ENCODE measurements at places on chromosomes 3 and 15.
A peak's percentile ranks its signal among the peaks of the same experiment; 100 is the strongest.

DNA sequence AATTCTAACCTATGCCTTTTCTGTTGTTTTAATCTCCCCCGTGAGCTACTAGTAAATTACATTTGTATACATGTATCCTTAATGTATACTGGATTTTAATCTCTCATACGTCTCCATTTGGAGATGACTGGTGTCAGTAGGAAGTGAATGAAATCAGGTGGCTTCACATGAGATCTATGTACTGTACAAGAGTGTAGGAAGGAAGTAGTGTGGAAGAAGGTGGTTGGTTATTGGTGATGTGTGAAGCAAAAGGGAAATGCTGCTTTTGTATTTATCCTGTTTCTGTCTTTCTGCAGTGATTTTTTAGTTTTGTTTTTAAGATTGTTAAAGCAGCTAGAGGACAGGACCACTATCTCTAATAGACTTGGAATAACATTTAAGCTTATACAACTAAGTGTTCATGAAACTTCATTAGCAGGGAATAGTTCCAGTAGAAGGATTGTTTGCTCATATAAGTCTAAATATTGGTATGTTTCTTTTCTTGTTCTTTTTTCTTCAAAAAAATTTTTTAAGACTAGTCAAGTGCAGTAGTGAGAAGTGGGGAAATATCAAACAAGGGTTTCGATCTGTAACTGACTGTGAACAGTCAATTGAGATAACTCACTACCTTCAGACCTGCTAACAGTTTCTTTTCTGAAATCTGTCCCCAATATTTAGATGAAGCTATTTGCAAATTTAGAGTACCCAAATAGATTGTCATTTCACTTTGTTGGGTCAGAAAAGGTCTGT is 15.3 kb downstream of the SNX1 start:
- H3K4me1 ChIP-seq: peaks cover 15% of the 10 kb centered on the region
- H3K4me3 ChIP-seq: peak overlapping the region; percentile 23
- H3K27ac ChIP-seq: no peak overlapping the region

DNA sequence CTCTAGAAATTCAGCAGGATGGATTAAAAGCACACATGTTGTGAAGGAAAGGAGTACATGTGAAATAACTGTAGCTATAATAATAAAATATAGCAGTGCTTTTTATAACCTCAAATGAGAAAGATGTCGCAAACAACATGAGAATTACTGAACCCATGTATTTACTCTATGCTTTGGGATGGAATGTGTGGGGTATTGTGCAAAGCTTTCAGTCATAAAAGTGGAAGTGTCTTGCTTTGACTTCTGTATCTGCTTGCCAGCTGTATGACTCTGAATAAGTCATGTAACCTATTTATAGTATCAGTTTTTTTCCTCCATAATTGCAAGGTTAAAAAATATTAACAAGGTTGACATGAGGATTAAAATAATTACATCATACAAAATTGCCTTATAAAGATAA is 519.3 kb upstream of the CADM2 start:
- H3K27me3 ChIP-seq: no peaks in the 10 kb centered on the region
- H3K27ac ChIP-seq: no peak overlapping the region
- no peak overlapping the region for H3K4me3 ChIP-seq
- H3K4me1 ChIP-seq: no peaks in the 10 kb centered on the region

DNA sequence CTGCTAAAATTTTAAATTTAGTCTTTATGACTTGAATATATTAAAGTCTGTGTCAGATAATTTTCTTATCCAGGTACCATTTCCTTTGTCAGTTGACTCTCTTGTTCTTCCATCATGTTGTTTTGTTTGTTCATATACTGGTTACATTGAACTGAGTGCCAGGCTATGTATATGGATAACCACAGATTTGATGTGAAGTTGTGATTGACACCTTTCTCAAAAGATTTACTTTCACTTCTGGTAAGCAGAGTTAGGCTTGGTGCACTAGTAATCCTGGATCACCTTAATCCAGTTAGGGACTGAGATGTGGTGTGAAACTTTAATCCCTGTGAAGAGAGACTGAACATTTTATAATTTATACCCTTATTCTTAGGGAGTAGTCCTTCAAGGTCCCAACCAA is 99.4 kb downstream of the ADAM10 start:
- H3K4me1 ChIP-seq: no peaks in the 10 kb centered on the region
- no peaks in the 10 kb centered on the region for H3K36me3 ChIP-seq
- DNase-seq: no peak

- H3K27me3 ChIP-seq: no peaks in the 10 kb centered on the region
- no peaks in the 10 kb centered on the region for H3K4me1 ChIP-seq
- H3K4me3 ChIP-seq: no peak overlapping the region
- no peaks in the 10 kb centered on the region for H3K36me3 ChIP-seq
- no peak for DNase-seq
Observed at GRCh38 chr3:55899887-55900286, 412.8 kb upstream of the WNT5A start.

- H3K27me3 ChIP-seq: no peaks in the 10 kb centered on the region
- H3K4me3 ChIP-seq: no peak overlapping the region
- H3K36me3 ChIP-seq: no peaks in the 10 kb centered on the region
- H3K4me1 ChIP-seq: no peaks in the 10 kb centered on the region
- DNase-seq: no peak
- H3K27ac ChIP-seq: no peak overlapping the region
Observed at GRCh38 chr3:116391296-116392201, 53.7 kb downstream of the LSAMP start.

DNA sequence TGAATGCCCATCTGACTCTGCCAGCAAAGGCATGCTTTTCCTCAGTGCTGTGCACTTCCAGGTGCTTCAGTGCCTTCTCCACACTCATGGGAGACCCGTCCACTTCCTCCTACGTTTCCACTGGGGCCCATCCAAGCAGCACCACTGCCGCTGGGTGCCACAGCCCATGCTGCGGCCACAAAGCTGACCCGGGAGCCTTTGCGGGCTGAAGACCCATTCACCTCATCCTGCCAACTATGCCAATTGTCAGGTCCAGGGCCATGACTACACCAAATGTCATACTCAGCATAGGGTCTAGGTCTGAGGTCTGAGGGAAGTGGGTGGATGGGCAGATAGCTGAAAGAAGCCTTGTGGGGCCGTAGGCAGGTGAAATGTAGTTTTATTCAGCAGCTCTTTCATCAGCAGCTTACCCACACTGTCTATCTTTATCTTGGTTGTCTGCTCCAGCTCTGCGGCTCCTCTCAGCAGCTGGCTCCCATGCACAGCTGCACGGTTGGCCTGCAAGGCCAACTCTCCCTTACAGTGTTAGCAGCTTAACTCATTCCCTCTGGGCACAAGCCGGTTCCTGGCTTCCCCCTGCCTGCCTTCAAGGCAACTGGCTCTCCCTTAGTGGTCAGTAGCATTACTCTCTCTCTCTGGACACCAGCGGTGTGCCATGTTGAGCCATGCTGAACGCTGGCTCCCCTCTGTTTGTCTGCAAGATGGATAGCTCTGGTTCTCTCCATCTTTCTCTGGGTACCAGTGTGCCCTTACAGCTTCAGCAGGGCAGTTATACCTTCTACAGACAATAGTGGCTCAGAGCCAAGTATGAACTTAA is 63.7 kb upstream of the SIAH2 start:
- H3K4me1 ChIP-seq: no peaks in the 10 kb centered on the region
- H3K27ac ChIP-seq: no peak overlapping the region
- no peaks in the 10 kb centered on the region for H3K27me3 ChIP-seq
- H3K4me3 ChIP-seq: no peak overlapping the region
- no peak for DNase-seq
- H3K36me3 ChIP-seq: no peaks in the 10 kb centered on the region

DNA sequence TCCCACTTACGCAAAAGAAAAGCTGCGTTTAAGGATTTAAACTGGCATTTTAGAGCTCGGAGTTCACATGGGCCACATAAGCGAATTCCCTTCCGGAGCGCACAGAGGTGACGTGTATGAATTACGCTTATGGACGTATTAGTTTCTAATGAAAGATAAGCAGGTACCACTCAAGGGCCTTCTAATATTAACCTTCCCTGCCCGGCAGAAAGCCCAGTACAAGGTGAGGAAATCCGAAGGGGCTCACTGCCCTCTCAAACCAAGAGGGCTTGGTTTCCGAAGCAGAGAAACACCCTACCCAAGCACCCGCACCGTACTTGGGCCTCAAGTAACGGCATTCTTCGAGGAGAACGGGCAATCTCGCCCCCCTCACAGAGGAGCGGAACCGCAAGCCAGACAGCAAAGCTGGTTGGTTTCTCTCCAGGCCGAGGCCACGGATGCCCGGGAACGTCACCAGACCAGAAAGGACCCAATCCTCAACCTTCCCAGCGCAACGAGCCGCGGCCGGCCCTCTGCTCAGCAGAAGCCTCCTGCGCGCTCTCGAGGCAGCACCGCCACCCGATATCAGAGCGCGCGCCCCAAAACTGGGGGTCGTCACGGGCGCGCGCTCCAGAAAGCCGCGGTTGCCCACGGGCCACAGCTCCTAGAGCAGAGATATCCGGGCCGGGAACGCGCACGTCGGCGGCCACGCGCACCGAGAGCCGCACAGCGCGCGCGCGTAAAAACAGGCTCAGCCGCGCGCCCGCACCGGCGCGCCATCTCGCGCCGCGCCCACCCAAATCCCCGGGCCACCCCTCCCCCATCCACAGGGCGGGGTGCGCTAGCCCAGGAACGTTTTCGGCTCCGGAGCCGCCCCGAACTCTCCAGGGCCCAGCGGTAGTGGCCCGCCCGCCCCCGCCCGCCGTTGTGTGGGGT is 676 bp downstream of the QRICH1 start:
- H3K4me3 ChIP-seq: peak overlapping the region; percentile 93
- peak overlapping the region; percentile 93 for H3K27ac ChIP-seq
- H3K36me3 ChIP-seq: no peaks in the 10 kb centered on the region
- H3K4me1 ChIP-seq: peaks cover 15% of the 10 kb centered on the region

- no peaks in the 10 kb centered on the region for H3K4me1 ChIP-seq
- no peak overlapping the region for H3K27ac ChIP-seq
- DNase-seq: no peak
- H3K4me3 ChIP-seq: no peak overlapping the region
Observed at GRCh38 chr15:62929000-62929357, 113.6 kb upstream of the TPM1 start.

GRCh38 chr3:55683666-55684270 is 196.7 kb upstream of the WNT5A start:
- no peaks in the 10 kb centered on the region for H3K27me3 ChIP-seq
- DNase-seq: no peak
- H3K27ac ChIP-seq: no peak overlapping the region
- H3K4me1 ChIP-seq: no peaks in the 10 kb centered on the region
- H3K4me3 ChIP-seq: no peak overlapping the region
- no peaks in the 10 kb centered on the region for H3K36me3 ChIP-seq

DNA sequence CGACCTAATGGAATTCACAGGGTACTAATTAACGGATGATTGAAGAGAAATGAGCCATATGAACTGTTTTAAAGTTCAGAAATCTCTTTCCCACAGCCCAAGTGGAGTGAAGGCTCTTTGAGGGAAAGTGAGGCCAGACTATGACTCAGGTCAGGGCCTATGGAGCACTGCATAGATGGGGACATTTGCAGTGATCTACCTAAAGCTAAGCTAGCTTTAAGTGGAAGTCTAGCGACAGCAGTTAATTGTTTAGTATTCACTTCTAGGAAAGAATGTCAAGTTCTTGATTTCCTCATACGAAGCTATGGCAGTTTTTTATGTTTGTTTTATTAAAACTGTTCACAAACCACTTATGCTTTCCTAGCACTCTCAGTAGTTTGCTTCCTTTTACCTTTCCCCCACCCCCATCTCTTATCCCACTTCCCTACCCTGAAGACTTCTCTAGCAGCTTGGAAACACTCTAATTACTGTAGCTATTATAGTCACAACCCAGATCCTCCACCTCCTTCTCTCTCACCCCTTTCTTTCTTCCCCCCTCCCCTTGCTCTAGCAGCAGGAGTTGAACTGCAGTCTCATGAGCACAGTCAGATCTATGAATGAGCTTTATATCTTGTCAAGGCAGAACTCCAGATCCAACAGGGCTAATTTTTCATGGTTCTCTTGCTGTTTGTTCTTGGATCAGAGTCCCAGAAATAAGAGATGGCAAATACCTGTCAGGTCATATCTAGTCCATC is 6.2 kb downstream of the ZNF609 start:
- H3K27me3 ChIP-seq: no peaks in the 10 kb centered on the region
- H3K36me3 ChIP-seq: no peaks in the 10 kb centered on the region
- no peak overlapping the region for H3K27ac ChIP-seq
- DNase-seq: no peak

GRCh38 chr3:116111765-116112164 is 333.5 kb downstream of the LSAMP start:
- H3K27me3 ChIP-seq: no peaks in the 10 kb centered on the region
- no peak overlapping the region for H3K27ac ChIP-seq
- H3K36me3 ChIP-seq: no peaks in the 10 kb centered on the region
- DNase-seq: no peak
- H3K4me3 ChIP-seq: no peak overlapping the region

DNA sequence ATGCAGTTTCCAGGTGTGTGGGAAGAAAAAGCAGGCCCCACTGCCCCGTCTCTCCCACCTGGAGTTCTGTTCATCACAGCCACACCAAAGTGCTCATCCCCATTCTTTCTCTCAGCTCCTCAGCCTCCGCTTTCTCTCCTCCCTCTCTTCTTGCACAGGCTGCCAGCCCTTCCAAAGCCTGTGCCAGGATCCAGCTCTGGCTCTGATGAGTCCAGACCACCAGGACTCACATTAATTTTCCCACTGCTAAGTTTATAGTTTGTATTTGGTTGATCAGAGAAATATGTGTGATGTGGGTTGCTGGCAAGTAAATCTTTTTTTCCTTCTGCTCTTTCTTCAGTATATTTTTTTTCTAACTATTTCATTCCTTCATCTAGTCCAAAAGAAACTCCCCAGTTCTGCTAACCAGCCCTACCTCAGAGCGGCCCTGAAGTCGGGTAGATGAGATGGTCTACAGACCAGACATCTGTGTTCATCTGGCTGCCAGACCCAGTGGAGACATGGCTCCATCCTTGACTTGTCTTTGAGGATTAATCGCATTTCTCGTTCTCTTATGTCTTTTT is 49.8 kb downstream of the BOC start:
- no peaks in the 10 kb centered on the region for H3K36me3 ChIP-seq
- H3K27me3 ChIP-seq: no peaks in the 10 kb centered on the region
- H3K4me1 ChIP-seq: no peaks in the 10 kb centered on the region
- H3K4me3 ChIP-seq: no peak overlapping the region
- no peak overlapping the region for H3K27ac ChIP-seq

GRCh38 chr3:141895731-141896130 is 19.3 kb downstream of the ATP1B3 start:
- H3K36me3 ChIP-seq: peaks cover 2% of the 10 kb centered on the region
- H3K4me1 ChIP-seq: no peaks in the 10 kb centered on the region
- no peak for DNase-seq
- no peak overlapping the region for H3K4me3 ChIP-seq
- no peak overlapping the region for H3K27ac ChIP-seq

- H3K27ac ChIP-seq: no peak overlapping the region
- H3K4me3 ChIP-seq: no peak overlapping the region
- no peaks in the 10 kb centered on the region for H3K27me3 ChIP-seq
- no peaks in the 10 kb centered on the region for H3K4me1 ChIP-seq
- no peak for DNase-seq
Observed at GRCh38 chr15:47791161-47791560, 73.9 kb downstream of the SEMA6D start.

DNA sequence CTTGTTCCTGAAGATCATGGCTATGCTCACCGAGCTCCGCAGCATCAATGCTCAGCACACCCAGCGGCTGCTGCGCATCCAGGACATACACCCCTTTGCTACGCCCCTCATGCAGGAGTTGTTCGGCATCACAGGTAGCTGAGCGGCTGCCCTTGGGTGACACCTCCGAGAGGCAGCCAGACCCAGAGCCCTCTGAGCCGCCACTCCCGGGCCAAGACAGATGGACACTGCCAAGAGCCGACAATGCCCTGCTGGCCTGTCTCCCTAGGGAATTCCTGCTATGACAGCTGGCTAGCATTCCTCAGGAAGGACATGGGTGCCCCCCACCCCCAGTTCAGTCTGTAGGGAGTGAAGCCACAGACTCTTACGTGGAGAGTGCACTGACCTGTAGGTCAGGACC is 35.2 kb downstream of the NR1I2 start:
- no peaks in the 10 kb centered on the region for H3K36me3 ChIP-seq
- no peaks in the 10 kb centered on the region for H3K27me3 ChIP-seq
- no peak overlapping the region for H3K27ac ChIP-seq
- no peaks in the 10 kb centered on the region for H3K4me1 ChIP-seq
